ENCODE measurements at places on chromosomes 1 and 21. TPM values are rescaled to one million over a fixed set of nuclear protein-coding genes. Genes with fewer than 3 reads are reported as not detected.
A peak's percentile ranks its signal among the peaks of the same experiment; 100 is the strongest.

GRCh38 chr1:107843989-107844388, 121.0 kb downstream of the VAV3 start:
- H3K4me3 ChIP-seq = peak overlapping the region; percentile 70
- no peak for DNase-seq
- no peaks in the 10 kb centered on the region for H3K27me3 ChIP-seq
- peaks cover 38% of the 10 kb centered on the region for H3K36me3 ChIP-seq
- H3K4me1 ChIP-seq = peaks cover 62% of the 10 kb centered on the region
- peak overlapping the region; percentile 95 for H3K27ac ChIP-seq

GRCh38 chr1:87880764-87881163, 552.1 kb downstream of the LMO4 start:
- H3K27ac ChIP-seq = no peak overlapping the region
- no peak overlapping the region for H3K4me3 ChIP-seq
- no peak for DNase-seq
- no peaks in the 10 kb centered on the region for H3K4me1 ChIP-seq
- H3K36me3 ChIP-seq = no peaks in the 10 kb centered on the region
- peaks cover 13% of the 10 kb centered on the region for H3K27me3 ChIP-seq

- no peak overlapping the region for H3K27ac ChIP-seq
- peaks cover 6% of the 10 kb centered on the region for H3K36me3 ChIP-seq
- no peaks in the 10 kb centered on the region for H3K4me1 ChIP-seq
- DNase-seq = peak; percentile 51
These were observed 6.8 kb downstream of the TMEM9 start for GRCh38 chr1:201147396-201148015.

DNA sequence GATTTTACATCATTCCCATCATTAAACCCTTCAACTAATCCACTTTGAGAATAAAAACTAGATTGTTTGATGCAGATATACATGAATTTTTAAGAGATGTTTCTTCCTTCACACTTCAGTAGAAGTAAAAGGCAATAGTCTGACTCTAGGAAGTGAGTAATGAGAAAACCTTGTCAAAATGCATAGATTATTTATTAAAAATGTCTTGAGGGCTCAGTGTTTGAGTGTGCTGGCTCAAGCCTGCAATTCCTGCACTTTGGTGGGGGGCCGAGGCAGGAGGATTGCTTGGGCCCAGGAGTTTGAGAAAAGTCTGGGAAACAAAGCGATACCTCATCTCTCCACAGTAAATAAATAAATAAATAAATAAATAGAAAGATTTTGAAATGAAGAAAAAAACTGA, 177.1 kb downstream of the NEGR1 start:
- DNase-seq = no peak
- H3K27ac ChIP-seq = no peak overlapping the region
- H3K4me1 ChIP-seq = no peaks in the 10 kb centered on the region
- H3K27me3 ChIP-seq = no peaks in the 10 kb centered on the region

GRCh38 chr1:109113590-109114341, at the start of gene ELAPOR1:
ELAPOR1 (plus strand) TSS chr1:109114115; CDS start chr1:109114184, 69 bp downstream.
- DNase-seq = peak; percentile 83
- no peaks in the 10 kb centered on the region for H3K36me3 ChIP-seq
- H3K27me3 ChIP-seq = peaks cover 28% of the 10 kb centered on the region
- peaks cover 27% of the 10 kb centered on the region for H3K4me1 ChIP-seq
- H3K27ac ChIP-seq = peak within 1 kb of the TSS; percentile 74

- peaks cover 16% of the 10 kb centered on the region for H3K36me3 ChIP-seq
- H3K4me3 ChIP-seq = peak overlapping the region; percentile 82
These were observed 52.4 kb downstream of the CD2 start for GRCh38 chr1:116806671-116807070.

- H3K27me3 ChIP-seq = no peaks in the 10 kb centered on the region
- H3K27ac ChIP-seq = peak overlapping the region; percentile 75
- peaks cover 15% of the 10 kb centered on the region for H3K36me3 ChIP-seq
- H3K4me1 ChIP-seq = peaks cover 72% of the 10 kb centered on the region
These were observed 12.7 kb downstream of the CD58 start for GRCh38 chr1:116558140-116558549.

- H3K4me3 ChIP-seq = no peak overlapping the region
- no peaks in the 10 kb centered on the region for H3K27me3 ChIP-seq
- peaks cover 59% of the 10 kb centered on the region for H3K4me1 ChIP-seq
- no peak for DNase-seq
- H3K27ac ChIP-seq = peak overlapping the region; percentile 69
These were observed 43.2 kb downstream of the HIVEP3 start for GRCh38 chr1:41875487-41875886.

- no peaks in the 10 kb centered on the region for H3K36me3 ChIP-seq
- no peak for DNase-seq
- peaks cover 3% of the 10 kb centered on the region for H3K27me3 ChIP-seq
- H3K4me1 ChIP-seq = no peaks in the 10 kb centered on the region
- H3K27ac ChIP-seq = no peak overlapping the region
These were observed 40.0 kb upstream of the CTPS1 start for GRCh38 chr1:40939320-40940059.

DNA sequence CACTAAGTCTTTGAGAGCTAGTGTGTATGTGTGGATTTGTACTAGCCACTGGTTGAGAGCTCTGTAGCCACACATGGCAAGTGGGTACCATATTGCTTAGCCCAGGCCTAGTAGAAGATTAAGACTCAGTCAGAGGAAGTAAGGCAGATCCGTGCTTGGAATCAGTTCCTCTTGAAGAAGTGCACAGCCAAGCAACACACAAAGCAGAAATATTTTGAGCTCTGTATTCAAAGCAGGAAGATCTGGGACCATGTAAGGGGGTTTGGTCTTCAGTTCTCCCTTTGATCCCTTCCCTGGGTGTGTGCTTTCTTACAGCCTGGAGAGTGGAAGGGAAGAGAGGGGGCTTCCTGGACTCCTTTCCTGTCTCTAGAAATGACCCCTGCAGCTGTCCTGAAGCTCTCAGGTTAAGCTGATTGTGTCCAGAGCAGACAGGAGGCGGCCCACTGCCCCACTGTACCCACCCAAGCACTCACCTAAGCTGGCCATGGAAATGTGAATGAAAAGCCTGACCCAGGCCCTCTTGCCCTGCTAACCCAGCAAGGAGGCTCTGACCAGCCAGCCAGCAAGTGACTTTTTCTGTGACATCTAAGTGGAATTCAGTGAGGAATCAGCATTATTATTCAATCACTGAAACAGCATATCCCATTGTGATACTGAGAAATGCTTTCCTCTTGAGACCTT, 3.6 kb downstream of the ETS2 start:
- H3K4me1 ChIP-seq = peaks cover 22% of the 10 kb centered on the region
- peaks cover 15% of the 10 kb centered on the region for H3K36me3 ChIP-seq
- H3K27me3 ChIP-seq = no peaks in the 10 kb centered on the region
- no peak for DNase-seq

GRCh38 chr1:43893006-43893405, 40.6 kb upstream of the ARTN start:
- peak; percentile 25 for DNase-seq
- no peak overlapping the region for H3K27ac ChIP-seq
- no peaks in the 10 kb centered on the region for H3K4me1 ChIP-seq
- H3K27me3 ChIP-seq = no peaks in the 10 kb centered on the region
- H3K36me3 ChIP-seq = no peaks in the 10 kb centered on the region

GRCh38 chr1:79373481-79374125, 367.1 kb upstream of the ADGRL4 start:
- H3K27ac ChIP-seq = no peak overlapping the region
- no peak for DNase-seq
- peaks cover 11% of the 10 kb centered on the region for H3K36me3 ChIP-seq

DNA sequence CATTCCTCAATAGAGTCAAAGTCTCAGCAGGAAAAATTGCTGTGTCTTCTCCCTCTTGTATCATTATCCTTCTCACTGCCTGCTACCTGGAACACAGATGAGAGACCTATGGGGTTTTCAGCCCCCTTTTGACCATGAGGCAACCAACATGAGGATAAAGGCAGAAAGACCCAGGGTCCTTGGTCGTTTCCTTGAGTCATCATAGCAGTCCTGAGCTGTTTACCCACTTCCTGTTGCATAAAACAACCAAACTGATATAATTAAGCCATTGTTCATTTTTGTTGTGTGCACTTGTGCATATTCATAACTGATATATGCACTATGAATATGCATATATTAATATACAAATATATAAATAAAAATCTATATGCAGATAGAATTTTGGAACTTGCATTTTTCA, 188.3 kb upstream of the MAP1LC3C start:
- DNase-seq = no peak
- H3K4me1 ChIP-seq = no peaks in the 10 kb centered on the region
- H3K36me3 ChIP-seq = no peaks in the 10 kb centered on the region
- no peak overlapping the region for H3K27ac ChIP-seq

- no peaks in the 10 kb centered on the region for H3K36me3 ChIP-seq
- no peak for DNase-seq
- H3K27ac ChIP-seq = no peak overlapping the region
- peaks cover 19% of the 10 kb centered on the region for H3K27me3 ChIP-seq
- no peaks in the 10 kb centered on the region for H3K4me1 ChIP-seq
These were observed 14.0 kb downstream of the F3 start for GRCh38 chr1:94527447-94528031.

DNA sequence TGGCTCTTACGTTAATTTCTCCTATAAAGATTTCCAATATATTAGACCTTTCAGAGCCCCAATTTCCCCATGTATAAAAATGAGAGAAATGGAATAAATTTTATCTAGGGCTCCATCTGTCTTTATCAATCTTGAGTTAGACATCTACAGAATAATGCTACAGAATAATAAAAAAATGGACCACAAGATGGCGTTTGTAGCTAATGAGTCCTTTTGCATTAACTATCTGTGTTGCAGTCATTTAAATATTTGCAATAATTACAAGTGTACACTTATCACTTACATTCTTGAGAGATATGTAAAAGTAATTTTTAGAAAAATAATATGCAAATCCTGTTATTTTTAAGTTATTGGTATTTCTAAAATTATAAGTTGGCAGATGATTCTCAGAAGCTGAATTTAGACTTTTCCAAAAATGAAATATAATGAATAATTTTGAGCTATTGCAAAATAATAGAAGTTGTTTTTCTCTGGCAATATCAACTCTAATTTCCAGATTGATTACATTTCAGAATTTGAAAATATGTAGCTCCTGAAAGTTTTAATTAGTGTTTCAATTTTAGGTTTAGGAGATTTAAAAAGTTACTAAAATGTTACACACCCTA, 87.7 kb downstream of the SNX7 start:
- H3K27me3 ChIP-seq = no peaks in the 10 kb centered on the region
- H3K27ac ChIP-seq = no peak overlapping the region
- H3K4me3 ChIP-seq = no peak overlapping the region
- H3K36me3 ChIP-seq = no peaks in the 10 kb centered on the region

- H3K27me3 ChIP-seq = peaks cover 8% of the 10 kb centered on the region
- no peaks in the 10 kb centered on the region for H3K4me1 ChIP-seq
- no peak overlapping the region for H3K27ac ChIP-seq
- H3K4me3 ChIP-seq = no peak overlapping the region
- H3K36me3 ChIP-seq = peaks cover 7% of the 10 kb centered on the region
These were observed 35.5 kb upstream of the ATP1B1 start for GRCh38 chr1:169070958-169071357.

DNA sequence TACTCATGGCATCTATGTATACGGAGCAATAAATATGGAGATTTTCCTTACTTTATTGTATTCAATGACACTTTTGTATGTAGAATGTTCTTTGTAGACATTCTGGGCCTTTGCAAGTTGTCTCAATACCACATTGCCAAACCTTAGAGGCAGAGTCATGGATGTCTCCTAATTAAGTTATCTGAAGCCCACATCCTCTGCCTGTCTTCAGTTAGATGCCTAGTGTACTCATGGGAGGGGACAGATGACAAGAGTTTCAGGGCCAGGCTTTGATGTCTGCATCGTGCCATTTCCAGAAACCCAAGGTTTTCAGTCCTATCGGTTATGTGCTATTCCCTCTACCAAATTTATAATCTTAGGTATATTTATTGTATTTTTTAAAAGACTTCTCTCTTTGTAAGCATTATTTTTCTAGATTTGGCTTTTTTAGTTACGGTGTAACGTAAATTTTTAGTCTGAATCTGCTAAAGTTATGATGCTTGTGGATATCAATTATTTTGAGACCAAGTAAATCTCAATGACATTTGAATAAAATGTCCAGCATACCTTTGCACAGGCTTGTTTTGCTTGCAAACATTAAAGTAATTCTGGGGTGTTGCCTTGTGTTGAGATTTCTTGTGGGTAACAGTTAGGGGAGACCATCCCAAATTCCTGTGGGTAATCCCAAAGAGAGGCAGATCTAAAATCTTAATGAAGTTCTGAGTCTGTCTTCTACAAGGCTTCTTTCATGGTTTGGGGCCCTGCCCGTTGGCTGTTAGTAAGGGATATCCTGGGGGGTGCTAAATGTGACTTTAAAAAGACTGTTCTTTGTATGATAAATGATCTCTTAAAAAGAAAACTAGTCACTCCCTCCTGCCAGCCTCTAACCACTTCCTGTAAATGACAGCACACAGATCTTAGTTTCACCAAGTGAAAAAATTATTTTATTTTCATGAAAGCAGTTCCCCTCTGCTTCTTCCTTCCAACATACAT, 8.0 kb upstream of the MACF1 start:
- peak overlapping the region; percentile 98 for H3K27ac ChIP-seq
- peak; percentile 71 for DNase-seq
- peak overlapping the region; percentile 86 for H3K4me3 ChIP-seq
- H3K36me3 ChIP-seq = no peaks in the 10 kb centered on the region

- DNase-seq = no peak
- no peaks in the 10 kb centered on the region for H3K27me3 ChIP-seq
- peak overlapping the region; percentile 76 for H3K27ac ChIP-seq
- no peaks in the 10 kb centered on the region for H3K36me3 ChIP-seq
These were observed 35.3 kb upstream of the CACYBP start for GRCh38 chr1:174964261-174964971.

- H3K27ac ChIP-seq = no peak overlapping the region
- peaks cover 9% of the 10 kb centered on the region for H3K4me1 ChIP-seq
- DNase-seq = no peak
These were observed 116.8 kb downstream of the HHAT start for GRCh38 chr1:210445485-210445884.

RAB13 gene
- 7.8 TPM for total RNA-seq

RHEX gene
- total RNA-seq = 0.86 TPM

KRTAP11-1 gene
- total RNA-seq = not detected

SLAMF1 gene
- total RNA-seq = 52.1 TPM

DCDC2B gene
- 0.22 TPM for total RNA-seq

KLHDC9 gene
- total RNA-seq = 0.64 TPM

SLC26A9 gene
- not detected for total RNA-seq

NEXN gene
- not detected for total RNA-seq

PLCH2 gene
- 6.9 TPM for total RNA-seq

OXCT2 gene
- total RNA-seq = 0.47 TPM

MRPL37 gene
- 109 TPM for total RNA-seq
